ENCODE measurements at places on chromosomes 4 and X. TPM values are rescaled to one million over a fixed set of nuclear protein-coding genes. Genes with fewer than 3 reads are reported as not detected.

DNA sequence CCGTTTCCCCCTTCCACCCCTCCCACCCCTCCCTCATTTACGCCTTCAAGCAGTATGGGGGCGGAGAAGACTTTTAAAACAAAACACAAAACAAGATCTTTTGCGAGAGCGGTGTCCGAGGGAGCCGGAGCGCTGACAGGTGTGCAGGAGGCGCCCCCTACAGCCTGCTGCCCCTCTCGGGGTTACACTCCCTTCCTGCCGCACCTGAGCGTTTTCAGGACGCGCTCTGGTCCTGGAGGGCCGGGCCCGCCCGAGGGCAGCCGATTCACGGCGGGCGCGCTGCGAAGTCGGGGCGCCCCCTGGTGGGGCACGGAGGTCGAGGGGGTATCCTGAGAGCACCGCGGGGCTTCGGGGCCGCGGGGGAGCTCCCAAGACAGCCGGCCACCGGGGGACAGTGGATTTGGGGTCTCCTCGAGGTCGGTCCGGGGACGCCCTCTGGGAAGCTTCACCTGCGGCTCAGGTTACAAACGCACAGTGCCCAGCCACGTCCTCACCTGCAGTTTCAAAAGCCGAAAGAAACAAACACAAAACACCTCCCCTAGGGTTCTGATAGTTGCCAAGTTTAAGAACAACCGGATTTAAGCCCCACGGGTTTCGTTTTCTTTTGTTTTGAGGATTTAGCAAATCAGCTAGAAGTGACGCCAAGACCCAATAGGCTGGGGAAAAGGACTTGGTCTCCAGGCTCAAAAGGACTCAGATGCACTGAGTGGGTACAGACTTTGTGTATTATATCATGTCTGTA, 8.0 kb upstream of the NEUROG2 start:
- peak; percentile 89 for DNase-seq

GRCh38 chr4:109947457-109947856, 34.8 kb downstream of the EGF start:
- DNase-seq: no peak

The ZAR1 gene
- polyA plus RNA-seq: not detected

The HOPX gene
- 6.0 TPM for polyA plus RNA-seq

GRCh38 chr4:89863533-89863932, 26.6 kb upstream of the SNCA start:
- no peak for DNase-seq

The ENAM gene
- polyA plus RNA-seq: 0.57 TPM

The UCP1 gene
- polyA plus RNA-seq: 0.11 TPM

DNA sequence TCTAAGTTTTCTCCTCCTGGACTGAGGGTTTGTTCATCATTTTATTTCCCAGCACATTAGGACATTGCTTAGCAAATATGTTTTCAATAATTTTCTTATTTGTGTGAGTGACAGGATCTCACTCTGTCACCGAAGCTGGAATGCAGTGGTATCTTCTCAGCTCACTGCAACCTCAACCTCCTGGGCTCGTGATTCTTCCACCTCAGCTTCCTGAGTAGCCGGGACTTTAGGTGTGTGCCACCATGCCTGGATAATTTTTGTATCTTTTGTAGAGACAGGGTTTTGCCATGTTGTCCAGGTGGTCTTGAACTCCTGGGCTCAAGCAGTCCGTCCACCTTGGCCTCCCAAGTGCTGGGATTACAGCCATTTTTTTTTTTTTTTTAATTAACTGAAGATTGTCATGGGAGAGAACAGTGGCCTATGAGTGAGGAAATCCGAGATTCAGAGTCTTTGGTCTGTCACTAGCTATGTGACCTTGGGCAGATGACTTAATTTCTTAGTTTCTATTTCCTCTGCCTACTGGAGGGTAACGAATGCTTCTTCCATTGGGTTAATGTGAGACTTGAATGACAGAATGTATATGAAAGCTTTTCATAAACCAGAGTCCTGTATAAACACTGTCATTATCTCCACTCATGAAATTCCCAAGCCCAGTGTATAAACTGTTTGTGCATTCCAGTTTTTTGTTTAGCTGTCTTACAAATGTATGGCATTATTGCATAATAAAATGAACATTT, 23.9 kb downstream of the MOB1B start:
- no peak for DNase-seq

- DNase-seq: no peak
Observed at GRCh38 chrX:41634284-41634683, 54.5 kb upstream of the GPR34 start.

- DNase-seq: no peak
Observed at GRCh38 chrX:41946235-41946634, 22.9 kb upstream of the CASK start.
